Ovary (tissue), 10 donors: ENCODE measurements at places on chromosomes 1 and 21. TPM values are rescaled to one million over a fixed set of nuclear protein-coding genes. Genes with fewer than 3 reads are reported as not detected.

The FCRL5 gene
- 1.2 TPM for polyA plus RNA-seq

The KRTAP13-2 gene
- polyA plus RNA-seq = not detected

DNA sequence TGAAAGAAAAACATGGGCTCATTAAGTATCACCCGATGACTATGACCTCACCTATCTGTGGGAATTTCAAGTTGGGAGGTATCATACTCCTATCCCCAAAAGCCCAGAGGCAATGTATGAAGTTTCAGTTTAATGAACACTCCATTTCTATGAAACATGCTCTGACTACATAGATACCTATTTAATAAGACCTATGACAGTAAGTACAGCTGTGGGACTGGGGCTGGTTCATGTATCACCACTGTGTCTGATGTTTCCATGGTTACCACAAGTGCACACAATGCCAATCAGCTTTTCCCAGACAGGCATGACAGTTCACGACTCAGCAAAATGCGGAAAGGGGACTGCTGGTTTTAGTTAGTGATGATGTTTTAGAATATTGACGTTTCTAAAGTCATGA is 167.7 kb downstream of the SIPA1L2 start:
- no peak for DNase-seq

- no peak for DNase-seq
These were observed 10.3 kb upstream of the PHC2 start for GRCh38 chr1:33441088-33441745.
